ENCODE measurements at places on chromosomes 3 and 15. TPM values are rescaled to one million over a fixed set of nuclear protein-coding genes. Genes with fewer than 3 reads are reported as not detected.

DNA sequence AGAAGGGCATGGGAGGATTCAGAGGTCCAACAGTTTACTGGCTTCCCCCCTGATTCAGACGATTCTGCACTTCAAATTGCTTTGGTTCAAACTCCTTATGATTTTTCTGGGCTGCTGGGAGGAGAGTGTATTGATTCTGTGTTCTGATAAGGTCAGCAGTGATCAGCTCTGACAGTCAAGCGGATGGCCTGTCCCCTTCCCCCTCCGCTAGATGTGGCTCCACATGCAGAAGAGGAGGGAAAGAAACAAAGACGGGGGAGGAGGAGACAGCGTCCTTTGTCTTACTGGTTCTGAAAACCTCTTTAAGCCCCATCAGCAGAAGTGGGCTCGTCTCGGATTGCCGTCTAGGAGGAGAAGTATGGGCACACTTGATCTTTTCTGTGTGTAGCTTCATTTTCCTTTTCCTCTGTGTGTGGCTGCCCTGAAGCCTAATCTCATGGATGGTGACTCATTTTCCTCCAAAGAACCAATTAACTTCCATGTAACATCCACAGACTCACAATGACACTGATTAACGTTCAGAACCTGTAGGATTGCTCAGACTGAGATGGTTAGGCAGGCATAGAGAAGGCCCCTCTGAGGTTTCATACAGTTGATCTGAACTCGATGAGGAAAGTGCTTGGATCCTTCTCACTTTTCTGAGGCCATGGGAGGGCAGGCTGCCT lies 162.4 kb upstream of the PPP2R3A start:
- no peak for DNase-seq

- DNase-seq, result no peak
Observed at GRCh38 chr3:168975576-168975975, 687.9 kb downstream of the MECOM start.

DNA sequence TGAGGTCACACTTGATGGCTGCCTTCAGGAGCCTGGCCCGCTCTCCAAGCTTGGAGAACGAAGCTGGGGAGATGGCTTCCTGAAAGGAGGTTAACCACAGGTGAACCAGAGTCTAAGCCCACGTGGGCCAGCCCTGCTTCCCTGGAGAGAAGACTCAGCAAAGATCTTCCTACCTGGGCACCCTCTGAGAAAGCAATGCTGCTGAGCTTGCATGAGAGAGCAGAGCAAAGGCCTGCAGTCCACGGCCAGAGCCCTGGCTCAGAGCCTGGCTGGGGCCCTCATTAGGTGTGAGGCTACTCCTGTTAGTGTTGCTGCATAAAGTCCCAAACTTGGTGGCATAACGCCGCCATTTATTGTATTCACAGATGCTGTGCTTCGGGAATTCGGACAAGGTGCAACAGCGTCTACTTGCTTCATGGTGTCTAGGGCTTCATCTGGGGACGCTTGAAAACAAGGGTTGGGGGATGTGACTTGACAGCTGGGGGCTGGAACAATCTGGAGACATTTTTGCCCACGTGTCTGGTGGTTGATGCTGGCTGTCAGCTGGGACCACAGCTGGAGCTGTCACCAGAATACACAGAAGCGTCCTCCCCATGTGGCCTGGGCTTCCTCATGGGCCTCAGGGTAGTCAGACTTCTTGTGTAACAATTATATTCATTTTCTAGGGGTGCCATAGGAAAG lies 87.9 kb upstream of the MEF2A start:
- DNase-seq, result no peak

- DNase-seq, result no peak
Observed at GRCh38 chr15:80697075-80697685, 2.1 kb downstream of the ABHD17C start.

DNA sequence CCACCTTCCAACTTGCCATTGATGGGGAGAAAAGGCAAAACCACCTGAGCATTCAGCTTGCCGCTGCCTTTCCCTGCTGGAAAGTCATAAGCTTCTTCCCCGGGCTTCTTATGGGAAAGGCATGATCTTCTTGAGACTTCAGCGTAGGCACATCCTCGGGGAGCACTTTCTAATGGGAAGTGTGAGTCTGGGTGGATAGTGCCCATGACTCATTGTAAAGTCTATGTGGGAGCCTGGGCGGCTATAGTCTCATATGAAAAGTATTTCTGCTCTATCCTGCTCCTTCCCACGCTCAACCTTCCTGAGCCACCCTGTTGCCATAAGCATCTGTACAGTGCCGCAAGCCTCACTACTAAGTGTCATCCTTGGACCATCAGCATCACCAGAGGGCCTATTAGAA lies 309.9 kb upstream of the THBS1 start:
- DNase-seq, result no peak

GRCh38 chr3:61742006-61742405 lies 180.6 kb downstream of the PTPRG start:
- no peak for DNase-seq

DNA sequence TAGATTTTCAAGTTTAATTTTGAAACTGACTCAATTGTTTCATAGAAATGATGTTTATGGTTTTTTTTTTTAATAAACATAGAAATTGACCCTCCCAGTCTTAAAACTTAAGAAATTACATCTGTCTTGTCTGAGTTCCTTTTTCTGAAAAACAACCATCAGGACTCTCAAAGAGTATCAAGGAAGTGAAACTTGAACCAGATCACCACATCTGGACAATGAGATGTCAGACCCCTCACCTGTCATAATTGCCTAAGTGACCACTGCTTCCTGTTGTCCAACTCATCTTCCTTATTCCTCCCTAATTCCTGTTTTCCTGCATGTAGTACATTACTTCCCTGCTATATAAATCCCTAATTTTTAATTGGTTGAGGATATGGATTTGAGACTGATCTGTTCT lies 441.5 kb upstream of the ARHGEF26 start:
- DNase-seq, result no peak

- peak; percentile 14 for DNase-seq
Observed at GRCh38 chr3:36792342-36792741, 28.0 kb upstream of the DCLK3 start.

GRCh38 chr3:38141952-38142273 lies 3.5 kb downstream of the MYD88 start:
- DNase-seq, result no peak

GRCh38 chr3:14425581-14426304 lies 23.3 kb downstream of the SLC6A6 start:
- DNase-seq, result no peak

DNA sequence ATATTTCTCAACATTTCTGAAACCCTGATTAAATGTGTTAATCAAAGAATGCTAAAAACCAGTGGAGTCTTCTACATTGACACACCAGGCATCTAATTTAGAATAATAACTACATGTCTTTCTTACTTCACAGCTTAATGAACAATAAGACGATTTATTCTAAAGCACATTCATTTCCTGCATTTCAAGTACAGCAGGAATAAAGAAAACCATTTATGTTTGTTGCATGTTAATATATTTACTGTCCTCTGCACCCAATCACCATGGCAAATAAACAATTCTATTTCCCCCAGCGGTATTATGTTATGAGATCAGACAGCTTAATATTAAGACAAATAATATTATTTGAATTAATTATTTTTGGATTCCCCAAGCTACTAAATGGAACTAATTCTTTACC lies 1336.3 kb upstream of the CADM2 start:
- DNase-seq, result no peak

DNA sequence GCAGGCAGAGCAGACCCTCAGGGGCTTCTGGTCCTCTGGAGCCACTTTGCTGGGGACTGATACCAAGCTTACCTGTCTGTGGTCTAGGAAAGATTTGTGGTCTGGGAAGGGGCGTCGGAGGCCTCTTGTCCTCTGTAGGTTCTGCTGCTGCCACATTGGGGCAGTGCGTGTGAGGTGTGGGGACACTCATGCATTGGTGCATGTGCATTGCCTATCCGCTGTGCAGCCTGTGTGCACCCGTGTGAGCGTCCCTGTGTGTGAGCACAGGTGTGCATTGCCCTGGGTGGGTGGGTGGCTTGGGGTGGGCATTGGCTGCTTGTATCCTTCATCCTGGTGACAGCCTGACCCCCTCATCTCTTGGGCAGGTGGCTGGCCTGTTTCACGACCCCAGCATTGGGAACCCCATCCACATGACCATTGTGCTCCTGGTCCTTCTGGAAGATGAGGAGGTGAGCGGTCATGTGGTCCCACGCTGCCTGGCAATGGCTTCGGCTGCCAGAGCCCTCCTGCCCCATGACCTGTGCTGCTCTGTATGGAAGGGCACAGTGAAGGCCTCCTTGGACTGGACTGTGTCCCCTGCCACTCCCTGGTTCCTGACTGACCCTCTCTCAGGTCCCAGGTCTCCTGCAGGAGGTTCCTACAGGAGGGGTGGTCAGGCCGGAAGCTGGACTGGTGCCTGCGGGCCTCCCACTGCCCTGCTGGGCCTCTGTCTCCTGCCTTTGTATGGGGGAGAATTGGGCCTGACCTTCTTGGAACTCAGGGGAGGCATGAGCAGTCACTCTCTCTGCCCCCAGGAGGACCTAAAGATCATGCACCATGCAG lies 41.5 kb downstream of the SAXO2 start:
- DNase-seq, result no peak

GRCh38 chr15:77530576-77530975 lies 102.1 kb downstream of the LINGO1 start:
- DNase-seq, result no peak

GRCh38 chr3:87173071-87173470 lies 54.0 kb upstream of the CHMP2B start:
- DNase-seq, result no peak

DNA sequence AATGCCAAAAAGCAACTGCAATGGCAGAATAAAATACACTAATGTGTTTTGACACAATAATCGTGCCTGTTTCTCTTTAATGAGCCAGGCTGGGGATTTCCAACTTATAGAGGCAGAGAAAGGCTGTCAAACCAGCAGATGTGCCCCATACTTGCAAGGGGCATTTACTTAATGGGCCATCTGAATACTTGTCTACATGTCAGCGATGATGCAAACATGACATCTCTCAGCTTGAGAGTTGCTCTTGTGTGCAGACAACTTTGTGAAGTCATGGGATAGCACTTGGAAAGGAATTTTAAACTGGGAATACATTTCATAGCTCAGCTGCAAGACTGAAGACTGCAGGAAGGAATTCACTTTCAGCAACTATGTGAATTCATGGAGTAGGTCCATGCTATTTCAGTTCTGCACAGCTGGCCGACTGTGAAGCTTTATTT lies 127.4 kb upstream of the ADAMTS9 start:
- peak; percentile 35 for DNase-seq

GRCh38 chr3:25273582-25274171 lies 154.4 kb upstream of the RARB start:
- DNase-seq, result no peak

GRCh38 chr15:78055919-78056713 lies 21.4 kb downstream of the TBC1D2B start:
- DNase-seq, result no peak

GRCh38 chr15:64901914-64902313 lies 9.8 kb upstream of the ANKDD1A start:
- no peak for DNase-seq

DNA sequence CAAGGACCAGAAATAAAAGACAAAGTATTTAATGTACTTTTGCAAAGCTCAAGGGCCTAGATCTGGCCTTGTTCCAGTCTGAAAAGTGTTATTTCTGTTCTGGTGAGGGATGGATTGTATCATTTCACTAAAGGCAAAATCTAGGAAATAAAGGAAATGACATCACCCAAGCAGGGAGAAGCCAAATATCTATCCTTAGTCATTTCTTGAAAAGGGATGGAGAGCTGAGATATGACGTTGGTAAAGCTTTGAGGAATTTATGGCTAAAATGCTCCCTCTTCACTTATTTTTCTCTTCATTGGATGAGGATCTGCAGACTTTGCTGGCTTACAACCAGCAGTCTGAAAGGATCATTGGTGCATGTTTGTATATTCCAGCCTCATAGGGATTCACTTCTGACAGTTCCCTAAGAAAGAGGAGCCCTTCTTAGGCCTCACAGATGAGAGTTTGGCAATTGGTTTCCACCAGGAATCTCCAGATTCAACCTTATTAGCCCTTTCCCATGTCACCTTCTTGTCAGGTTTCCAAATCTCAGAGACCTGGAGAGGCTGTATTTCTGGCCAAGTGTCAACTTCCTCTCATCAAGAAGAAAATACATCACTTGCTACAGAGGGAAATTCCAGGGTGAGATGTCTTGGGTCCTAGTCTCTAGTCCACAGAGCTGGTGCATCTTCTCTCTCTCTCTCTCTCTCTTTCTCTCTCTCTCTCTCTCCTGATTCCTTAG lies 93.7 kb upstream of the BOC start:
- no peak for DNase-seq

- DNase-seq, result peak; percentile 40
Observed at GRCh38 chr15:67839499-67839928, 331 bp downstream of the RNU6-1 start.

DNA sequence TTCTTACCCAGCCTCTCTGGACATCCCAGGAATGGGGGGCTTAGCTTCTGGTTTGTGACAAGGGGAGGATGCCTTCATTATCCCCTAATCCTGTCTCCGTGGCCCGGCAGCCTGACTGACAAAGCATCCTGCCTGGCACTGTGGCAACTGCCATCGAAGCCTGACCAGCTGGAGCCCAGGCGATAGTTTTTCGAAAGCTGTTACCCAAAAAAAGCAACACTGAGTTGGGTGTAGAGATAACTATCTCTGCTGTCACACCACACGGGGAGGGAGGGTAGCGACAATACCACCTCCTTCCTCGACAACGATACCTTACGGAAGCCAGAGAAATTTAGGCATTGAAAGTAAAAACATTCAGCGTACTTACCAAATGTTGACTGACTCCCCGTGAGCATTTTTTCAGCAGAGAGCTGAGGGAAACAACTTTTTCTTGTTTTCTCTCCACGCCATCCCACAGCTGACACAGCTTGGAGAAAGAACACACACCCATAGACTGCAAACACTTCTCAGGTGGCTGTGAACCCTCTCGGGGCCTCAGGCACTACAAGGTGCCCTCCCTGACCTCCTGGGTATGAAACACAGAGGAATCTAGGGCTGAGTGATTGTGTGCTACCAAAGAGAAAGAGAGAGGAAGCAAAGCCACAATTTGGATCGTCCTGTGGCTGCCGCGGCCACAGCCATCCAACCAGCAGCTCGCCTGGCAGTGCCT lies 361.9 kb upstream of the ICE2 start:
- no peak for DNase-seq

GRCh38 chr15:88124199-88124598 lies 132.3 kb downstream of the NTRK3 start:
- DNase-seq, result no peak

DNA sequence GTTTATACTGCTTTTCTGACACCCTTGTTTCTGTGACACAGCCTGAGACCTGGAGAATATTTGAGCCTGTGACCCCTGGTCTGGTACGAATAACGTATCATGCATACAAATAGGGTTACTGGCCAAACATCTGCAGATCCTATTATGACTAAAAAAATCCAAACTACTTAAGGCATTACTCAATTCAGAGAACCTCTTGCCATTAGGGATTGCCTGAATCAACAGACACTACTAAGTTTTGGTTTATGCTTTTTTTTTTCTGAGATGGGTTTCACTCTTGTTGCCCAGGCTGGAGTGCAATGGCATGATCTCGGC lies 35.4 kb downstream of the OSBPL10 start:
- no peak for DNase-seq

GRCh38 chr3:71226565-71227269 lies 356.8 kb downstream of the FOXP1 start:
- DNase-seq, result no peak

The SLCO3A1 gene
- polyA plus RNA-seq, result 11.8 TPM

The RFX7 gene
- 22.0 TPM for polyA plus RNA-seq

The RHCG gene
- 1.9 TPM for polyA plus RNA-seq

The SLC41A3 gene
- 77.3 TPM for polyA plus RNA-seq

The CCNB2 gene
- polyA plus RNA-seq, result 41.8 TPM

The FGF12 gene
- polyA plus RNA-seq, result 5.1 TPM

The COLQ gene
- polyA plus RNA-seq, result 10.1 TPM

The FSD2 gene
- polyA plus RNA-seq, result 0.19 TPM

The CPA3 gene
- 0.46 TPM for polyA plus RNA-seq

The GNL3 gene
- polyA plus RNA-seq, result 111 TPM

The RBP2 gene
- polyA plus RNA-seq, result 0.57 TPM

The GPR176 gene
- polyA plus RNA-seq, result 14.9 TPM

Measured in renal pelvis (tissue), 12 donors.